ENCODE measurements at places on chromosomes 6 and 20.
A peak's percentile ranks its signal among the peaks of the same experiment; 100 is the strongest.

GRCh38 chr6:87941556-87942358, 105.9 kb upstream of the SPACA1 start:
- DNase-seq, result no peak

DNA sequence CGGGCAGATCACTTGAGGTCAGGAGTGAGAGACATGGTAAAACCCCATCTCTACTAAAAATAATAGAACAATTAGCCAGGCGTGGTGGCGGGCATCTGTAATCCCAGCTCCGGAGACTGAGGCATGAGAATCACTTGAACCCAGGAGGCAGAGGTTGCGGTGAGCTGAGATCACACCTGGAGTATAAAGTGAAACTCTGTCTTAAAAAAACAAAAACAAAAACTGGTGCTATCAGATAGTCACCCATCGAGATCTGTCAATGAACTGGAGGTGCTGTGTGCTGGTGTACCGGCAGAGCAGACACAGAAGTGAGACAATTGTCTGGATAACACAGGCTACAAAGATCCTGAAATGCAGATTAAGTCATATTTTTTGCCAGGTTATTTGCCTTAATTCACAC, 24.7 kb downstream of the CTCFL start:
- DNase-seq, result no peak

DNA sequence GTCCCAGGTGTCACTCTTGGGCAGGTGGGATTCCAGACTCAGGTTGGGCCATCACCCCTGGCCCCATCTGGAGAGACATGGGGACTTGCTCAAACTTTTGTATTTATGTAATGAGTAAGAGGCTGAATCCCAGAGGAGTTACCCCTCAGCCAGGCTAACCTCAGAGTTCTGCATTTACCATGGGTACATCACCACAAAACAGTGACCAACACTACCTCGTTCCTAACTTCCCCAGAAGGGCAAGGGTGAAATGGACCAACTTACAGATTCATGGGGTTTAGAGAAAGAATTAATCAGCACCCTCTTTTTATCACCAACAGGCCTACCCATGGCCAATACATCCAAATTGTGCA, 259.9 kb upstream of the MARCKS start:
- DNase-seq, result no peak

- DNase-seq, result no peak
Observed at GRCh38 chr6:336159-337114, 44.1 kb downstream of the DUSP22 start.

DNA sequence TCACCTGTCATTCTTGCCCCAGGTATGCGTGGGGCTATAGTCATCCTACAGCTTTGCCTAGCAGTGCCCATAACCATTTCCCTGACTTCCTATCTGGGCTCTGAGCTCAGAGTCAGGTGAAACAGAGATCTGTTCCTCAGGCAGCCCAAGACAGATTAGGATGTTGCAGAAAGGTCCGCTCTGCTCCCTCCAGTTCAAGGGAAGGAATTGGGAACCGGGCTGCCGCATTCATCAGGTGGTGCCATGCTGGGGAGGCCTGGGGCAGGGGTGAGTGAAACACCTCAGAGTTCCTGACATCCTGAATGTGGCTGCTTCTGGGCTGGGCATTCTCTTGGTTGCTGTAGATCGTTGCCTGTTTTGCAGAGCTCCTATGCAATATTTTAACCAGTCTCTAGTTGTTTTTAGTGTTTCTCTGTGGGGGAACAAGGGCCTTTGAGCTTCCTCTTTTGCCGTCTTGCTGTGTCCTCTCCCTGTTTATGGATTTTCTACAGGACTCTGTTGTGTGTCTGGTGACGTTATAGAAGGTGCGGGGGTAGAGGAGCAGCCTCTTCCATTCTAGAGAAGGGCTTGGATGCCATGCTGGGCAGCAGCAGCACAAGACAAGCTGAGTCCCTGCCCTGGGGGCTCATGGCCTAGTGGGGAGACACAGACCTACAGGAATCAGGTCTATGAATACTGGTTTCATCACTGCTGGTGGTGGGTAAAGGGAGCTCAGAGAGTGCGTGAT, 9.2 kb downstream of the ENTPD6 start:
- DNase-seq, result no peak

DNA sequence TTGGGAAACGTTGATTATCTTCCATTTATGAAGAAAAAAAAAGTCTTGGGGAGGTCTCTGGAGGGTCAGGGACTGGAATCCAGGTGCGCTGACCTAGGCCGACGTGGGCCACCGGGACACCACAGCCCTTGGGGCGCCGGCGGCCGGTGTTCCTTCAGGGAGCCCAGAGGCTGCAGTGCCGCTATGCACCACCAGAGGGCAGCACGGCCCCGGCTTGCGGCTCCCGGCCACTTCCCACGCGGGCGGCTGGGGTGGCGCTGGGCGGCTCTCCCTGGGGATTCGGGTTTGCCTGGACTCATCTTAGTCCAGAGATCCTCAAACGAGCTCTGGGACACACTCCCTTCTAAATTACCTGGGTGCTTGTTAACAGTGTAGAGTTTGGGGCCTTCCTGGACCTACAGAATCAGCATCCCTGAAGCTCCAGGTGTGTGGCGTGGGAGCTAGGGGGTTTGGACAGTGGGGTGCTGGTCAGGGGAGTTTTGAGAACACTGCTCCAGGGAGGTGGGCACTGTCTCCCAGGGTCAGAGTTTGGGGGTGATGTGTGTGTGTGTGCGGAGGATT, 23.0 kb upstream of the GTSF1L start:
- peak; percentile 78 for DNase-seq

DNA sequence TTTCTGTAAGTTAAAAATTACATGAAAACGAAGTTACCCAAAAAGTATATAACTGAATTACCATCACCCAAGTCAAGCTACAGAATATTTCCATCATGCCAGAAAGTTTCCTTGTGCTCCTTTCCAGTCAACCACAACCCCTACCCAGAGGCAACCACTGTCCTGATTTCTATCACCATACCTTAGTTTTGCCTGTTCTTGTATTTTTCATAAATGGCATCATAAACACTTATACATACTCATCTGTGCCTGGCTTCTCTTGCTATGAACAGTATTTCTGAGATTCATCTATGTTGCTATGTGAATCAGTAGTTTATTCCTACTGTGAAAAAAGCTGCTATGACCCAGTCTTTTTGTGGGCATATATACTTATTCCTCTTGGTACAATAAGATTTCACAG, 7.4 kb downstream of the FKBP5 start:
- no peak for DNase-seq

- peak; percentile 14 for DNase-seq
Observed at GRCh38 chr6:107114926-107115694, at the start of gene BEND3. TSS of gene BEND3 (minus strand) at chr6:107115515. CDS start at chr6:107099285, 16,230 bp downstream.

DNA sequence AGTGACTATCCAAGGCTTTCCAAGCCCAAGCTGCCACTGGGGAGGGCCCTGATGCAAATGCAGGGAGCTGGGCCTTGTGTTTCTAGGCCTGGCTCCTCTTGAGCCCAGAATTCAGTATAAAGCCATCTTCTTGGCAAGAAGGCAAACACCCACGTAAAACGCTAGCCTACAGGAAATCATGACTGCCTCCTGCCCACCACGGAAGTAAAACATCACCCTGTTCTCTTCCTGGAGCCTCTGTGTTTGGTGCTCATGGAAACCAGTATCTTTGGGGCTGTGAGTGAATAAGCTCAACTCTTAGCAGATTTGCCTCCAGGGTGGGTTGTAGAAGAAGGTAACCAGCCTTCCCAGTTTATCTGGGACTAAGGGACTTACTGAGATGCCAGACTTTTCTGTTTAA, 271.0 kb downstream of the ZNF217 start:
- DNase-seq, result no peak

GRCh38 chr6:12392490-12392889, 102.3 kb downstream of the EDN1 start:
- DNase-seq, result no peak

DNA sequence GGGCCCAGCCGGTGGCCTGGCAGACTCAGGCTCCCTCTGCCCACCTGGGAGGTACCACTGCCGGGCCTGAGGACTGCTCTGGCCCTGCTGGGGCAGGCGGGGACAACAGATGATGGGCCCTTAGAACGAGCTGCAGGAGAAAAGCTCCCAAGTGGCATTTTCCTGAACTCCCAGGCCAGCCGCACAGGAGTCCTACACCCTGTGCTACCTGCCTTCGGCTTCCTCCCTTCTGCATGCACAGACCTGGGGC, 41.3 kb downstream of the DSTN start:
- no peak for DNase-seq

GRCh38 chr6:21045135-21045700, 511.0 kb downstream of the CDKAL1 start:
- DNase-seq, result no peak

DNA sequence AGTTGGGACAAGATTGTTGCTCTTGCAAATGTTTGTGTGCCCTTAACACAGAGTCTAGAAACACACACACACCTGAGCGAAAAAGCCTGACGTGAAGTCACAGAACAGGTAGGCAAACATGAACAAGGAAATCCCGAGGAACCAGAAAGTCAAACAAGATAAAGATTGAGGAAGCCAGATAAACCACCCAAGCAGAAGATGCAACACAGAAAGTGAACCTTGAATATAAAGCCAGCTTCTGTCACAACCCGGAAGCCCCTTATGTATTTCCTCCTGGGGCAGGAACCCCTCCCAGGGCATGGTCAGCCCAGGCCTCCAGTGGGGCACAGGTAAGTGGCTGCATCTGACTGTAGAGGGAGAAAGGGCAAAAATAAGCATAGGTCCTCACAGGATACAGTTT, 158.2 kb upstream of the SUPT3H start:
- DNase-seq, result no peak

GRCh38 chr20:48329676-48330664, 497.8 kb downstream of the PREX1 start:
- DNase-seq, result no peak

- no peak for DNase-seq
Observed at GRCh38 chr6:16104624-16105433, 24.1 kb upstream of the MYLIP start.

GRCh38 chr6:5155906-5156305, 70.8 kb downstream of the PPP1R3G start:
- no peak for DNase-seq

DNA sequence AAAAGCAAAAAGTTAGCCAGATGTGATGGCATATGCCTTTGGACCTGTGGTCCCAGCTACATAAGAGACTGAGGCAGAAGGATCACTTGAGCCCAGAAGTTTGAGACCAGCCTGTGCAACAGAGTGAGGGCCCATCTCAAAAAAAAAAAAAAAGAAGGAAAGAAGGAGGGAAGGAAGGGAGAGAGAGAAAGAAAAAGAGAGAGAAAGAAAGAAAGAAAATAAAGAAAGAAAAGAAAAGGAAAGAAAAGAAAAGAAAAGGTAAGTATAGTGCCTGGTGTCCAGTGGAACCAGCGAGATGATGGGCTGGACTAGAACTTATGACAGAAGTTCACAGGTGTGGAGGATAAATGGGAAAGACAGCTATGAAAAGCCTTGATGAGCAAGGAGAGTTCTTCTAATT, 100.9 kb downstream of the QRSL1 start:
- no peak for DNase-seq

- DNase-seq, result no peak
Observed at GRCh38 chr6:35216851-35217811, 3.4 kb downstream of the SCUBE3 start.

GRCh38 chr20:52191916-52192718, 538 bp upstream of the ZFP64 start:
- DNase-seq, result peak; percentile 27

DNA sequence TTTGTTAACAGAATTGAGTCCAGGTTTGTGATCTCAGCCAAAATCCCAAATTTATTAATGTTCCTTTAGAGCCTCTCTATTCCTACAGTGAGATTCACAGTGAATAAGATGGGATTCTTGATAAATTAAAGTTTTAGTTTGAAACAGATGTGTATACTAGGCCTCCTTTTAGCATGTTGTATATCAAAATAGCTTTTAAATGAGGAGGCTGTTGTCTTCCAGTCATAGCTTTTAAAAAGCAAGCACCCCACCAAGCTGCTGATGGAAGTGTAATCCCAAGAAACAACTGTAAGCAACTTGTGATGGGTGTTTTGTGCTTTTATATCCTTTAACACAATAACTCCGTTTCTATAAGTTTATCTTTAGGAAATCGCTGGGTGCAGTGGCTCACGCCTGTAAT, 7.0 kb downstream of the GTF2H5 start:
- DNase-seq, result no peak

DNA sequence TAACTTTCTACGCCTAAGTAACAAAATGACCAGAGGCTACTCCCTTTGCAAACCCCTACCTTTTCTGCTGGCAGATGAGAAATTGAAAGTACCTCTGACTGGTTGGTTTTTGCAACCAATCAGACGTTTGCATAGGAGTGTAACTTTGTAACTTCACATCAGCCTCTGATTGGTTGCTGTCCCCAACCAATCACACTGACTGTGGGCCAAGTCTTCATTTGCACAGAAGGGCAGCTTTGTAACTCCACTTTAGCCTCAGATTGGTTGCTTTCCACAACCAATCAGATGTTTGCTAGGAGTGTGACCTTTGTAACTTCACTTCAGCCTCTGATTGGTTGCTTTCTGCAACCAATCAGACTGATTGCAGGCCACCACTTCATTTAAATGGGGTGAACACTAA, 89.1 kb downstream of the ME1 start:
- DNase-seq, result no peak

DNA sequence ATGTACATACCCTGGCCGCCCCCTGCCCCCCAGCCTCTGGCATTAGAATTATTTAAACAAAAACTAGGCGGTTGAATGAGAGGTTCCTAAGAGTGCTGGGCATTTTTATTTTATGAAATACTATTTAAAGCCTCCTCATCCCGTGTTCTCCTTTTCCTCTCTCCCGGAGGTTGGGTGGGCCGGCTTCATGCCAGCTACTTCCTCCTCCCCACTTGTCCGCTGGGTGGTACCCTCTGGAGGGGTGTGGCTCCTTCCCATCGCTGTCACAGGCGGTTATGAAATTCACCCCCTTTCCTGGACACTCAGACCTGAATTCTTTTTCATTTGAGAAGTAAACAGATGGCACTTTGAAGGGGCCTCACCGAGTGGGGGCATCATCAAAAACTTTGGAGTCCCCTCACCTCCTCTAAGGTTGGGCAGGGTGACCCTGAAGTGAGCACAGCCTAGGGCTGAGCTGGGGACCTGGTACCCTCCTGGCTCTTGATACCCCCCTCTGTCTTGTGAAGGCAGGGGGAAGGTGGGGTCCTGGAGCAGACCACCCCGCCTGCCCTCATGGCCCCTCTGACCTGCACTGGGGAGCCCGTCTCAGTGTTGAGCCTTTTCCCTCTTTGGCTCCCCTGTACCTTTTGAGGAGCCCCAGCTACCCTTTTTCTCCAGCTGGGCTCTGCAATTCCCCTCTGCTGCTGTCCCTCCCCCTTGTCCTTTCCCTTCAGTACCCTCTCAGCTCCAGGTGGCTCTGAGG, 7.6 kb downstream of the CDKN1A start:
- no peak for DNase-seq

DNA sequence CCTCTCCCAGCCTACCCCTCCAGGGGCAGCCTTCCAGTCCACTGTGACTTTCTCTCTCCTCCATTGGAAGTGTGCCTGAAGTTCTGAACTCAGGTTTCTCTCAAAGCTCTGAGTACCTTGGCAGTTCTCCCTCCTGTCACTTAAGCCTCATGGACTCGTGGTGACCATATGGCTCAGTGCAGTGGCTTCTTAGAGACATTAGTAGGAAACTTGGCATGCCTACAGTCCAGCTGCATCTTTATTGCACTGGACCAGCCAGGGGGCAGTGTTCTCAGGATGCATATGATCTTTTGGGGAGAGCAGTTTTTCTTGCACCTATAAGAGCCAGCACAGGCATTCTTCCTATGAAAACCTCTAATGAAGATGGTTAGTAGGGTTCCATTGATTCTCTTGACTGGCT, 47.5 kb upstream of the KCNK16 start:
- no peak for DNase-seq
